Left ventricle myocardium superior (tissue), 1 donor: ENCODE measurements at places on chromosomes 3 and 15. TPM values are rescaled to one million over a fixed set of nuclear protein-coding genes. Genes with fewer than 3 reads are reported as not detected.
A peak's percentile ranks its signal among the peaks of the same experiment; 100 is the strongest.

DNA sequence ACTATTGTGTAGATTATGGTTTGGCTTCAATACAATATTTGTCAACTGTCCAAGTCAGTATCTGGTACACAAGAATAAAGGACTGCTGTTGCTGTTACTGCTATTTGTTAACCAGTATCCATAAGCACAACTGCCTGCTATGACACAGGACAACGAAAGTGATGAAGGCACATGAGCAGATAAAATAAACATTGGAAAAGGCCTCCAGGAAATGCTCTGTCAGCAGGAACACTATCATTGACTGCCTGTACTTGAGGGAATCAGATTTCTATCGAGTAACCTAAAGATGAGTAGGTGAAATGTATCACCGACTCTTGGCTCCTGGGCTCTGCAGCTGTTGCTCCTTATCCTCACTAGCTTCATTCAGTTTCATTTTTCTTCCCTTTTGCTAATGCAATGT lies 56.5 kb downstream of the FMN1 start:
- DNase-seq = no peak

- DNase-seq = no peak
These were observed 52.6 kb upstream of the CP start for GRCh38 chr3:149274220-149274619.

Gene HRG
- total RNA-seq = not detected

DNA sequence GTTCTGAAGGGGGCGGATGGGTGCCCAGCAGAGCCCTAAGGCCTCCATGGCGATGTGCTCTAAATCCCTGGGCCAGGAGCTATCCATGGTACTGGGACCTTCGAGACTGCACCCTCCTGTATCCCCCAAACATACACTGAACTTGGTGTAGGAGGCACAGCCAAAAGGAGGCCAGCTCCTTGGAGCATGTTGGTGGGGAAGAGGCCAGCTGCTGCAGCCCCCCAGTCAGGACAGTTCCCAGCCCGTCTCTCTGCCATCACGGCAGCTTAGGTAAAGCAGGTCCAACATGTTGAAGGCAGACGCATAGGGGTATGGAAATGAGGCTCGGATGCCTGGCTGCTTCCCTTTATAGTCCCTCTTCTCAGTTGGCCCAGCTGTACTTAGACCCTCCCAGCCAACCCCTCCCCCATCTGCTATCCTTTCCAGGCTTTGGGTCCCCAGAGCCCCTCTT lies 1.8 kb downstream of the CAMKV start:
- no peak for DNase-seq

DNA sequence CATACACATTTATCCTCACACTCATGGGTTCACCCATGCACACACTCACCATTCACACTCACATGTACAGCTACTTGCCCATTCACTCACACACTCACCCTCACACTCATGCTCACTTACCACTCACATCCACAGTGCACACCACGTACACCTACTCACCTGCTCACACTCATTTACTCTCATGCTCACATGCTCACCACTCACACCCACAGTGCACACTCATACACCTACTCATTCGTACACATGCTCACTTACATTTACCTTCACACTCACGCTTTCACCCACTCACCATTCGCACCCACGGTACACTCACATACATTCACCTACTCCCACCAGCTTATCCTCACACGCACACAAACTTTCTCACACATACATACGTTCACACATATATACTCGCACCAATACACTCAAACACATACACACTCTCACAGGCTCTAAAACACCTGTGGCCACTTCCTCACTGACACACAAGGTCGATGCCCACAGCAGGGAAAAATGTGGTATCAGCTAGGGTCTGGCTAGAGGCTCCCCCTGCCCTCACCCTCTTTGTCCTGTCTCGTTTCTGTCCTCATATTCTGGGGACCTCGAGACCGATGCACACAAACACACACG lies 46.0 kb downstream of the NUP210 start:
- DNase-seq = no peak

DNA sequence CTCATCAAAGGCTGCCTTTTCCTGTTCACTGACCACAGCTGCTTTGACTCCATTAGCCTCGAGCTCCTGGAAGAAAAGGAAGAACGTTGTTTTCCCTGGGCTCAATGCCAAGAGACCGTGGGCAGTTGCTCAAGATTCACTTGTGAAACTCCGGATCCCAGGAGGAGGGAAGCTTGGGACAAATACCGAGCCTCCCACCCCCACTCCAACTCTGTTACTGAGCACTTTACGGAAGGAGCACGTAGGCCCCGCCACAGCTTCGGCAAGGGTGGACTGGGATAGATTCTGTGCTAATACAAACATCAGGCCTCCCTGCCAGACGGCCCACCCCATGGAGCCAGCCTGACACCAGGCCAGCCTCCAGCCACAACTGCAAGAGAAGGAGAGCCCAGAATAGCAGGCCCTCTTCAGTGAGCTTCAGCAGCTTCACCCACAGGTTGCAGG lies 10.8 kb upstream of the FANCD2 start:
- peak; percentile 83 for DNase-seq

Gene SCG3
- total RNA-seq = not detected

DNA sequence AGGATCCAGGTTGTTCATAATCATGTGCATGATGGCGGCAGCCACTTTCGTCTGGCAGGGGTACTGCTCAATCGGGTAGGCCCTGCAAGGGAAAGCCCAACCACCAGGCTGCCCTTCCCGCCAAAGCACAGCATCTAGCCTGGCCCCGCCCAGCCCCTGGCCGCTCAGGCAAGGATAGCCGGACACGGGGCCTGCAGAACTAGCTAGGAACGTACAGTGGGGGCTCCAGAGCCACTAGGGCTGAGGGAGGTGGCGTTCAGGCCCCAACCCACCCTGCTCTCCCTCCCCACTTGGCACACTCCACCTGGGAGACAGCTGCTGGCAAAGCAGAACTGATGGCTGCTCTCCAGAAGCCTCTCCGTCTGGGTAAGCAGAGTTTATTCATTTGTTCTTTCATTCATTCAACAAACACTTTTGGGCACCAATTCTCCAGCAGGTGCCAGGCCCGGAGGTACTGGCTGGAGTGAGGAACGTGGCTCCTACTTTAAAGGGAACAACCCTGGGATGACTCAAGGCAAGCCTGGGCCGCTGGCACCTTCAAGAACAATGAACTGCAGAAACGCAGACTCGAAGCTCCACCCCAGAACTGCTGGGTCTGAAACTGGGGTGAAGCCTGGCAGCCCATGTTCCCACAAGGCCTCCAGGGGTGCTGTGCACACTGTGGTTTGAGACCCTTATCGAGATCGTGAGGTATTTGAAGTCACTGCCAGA lies 7.8 kb downstream of the UROC1 start:
- no peak for DNase-seq

DNA sequence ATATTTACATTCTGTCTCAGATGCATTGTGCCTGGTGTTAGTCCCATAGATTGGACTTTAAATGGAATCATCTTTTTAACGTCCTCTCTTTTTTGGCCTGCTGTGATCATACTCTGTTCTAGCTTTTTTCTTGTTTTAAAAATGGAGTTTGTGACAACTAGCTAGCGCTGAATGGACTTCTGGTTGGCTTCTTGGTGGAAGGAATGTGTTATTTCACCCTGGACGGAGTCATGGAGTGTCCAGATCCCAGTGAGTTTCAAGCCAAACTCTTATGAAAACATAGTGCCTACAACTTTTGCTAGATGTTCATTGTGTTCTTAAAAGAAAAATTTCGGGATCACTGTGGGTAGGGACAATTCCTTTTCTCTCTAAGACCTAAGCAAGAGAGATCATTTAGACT lies 192.6 kb downstream of the TCF12 start:
- no peak for DNase-seq

Gene PROK2
- total RNA-seq = 0.22 TPM

DNA sequence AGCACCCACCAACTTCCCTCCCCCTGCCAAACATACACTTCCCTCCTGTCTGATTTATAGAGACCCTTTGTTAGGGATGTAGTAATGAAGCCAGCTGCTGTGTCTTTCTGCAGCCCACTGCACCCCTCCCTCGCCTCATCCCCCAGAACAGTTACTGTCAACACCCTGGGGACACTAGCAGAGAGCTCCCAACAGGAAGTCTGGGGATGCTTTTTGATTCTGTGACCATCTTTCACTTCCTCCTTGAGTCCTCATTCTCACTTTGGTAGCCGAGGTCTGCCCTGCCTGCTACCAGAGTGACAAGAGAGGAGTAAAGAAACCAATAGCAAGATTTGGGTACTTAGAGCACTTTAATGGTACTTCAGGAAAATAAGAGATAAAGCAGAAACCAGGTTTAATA lies 201.6 kb downstream of the SATB1 start:
- DNase-seq = no peak

DNA sequence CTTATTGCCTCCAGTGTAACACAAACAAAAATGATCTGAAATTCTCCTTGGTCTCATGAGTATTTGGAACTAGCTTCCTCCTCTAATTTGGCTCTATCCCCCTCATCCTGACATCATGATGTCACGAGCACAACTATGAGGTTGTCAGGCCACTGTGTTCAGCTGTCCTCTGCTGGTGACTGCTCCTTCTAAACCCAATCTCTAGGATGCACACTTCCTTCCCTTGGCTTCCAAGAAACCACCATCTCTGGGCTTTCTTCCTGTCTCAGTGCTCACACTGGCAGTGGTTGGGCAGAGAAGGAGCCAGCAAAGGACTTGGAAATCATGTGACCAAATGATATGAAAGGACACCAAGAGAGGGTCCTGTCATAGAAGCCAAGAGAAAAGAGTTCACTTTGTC lies 30.7 kb upstream of the EIF1B start:
- no peak for DNase-seq

DNA sequence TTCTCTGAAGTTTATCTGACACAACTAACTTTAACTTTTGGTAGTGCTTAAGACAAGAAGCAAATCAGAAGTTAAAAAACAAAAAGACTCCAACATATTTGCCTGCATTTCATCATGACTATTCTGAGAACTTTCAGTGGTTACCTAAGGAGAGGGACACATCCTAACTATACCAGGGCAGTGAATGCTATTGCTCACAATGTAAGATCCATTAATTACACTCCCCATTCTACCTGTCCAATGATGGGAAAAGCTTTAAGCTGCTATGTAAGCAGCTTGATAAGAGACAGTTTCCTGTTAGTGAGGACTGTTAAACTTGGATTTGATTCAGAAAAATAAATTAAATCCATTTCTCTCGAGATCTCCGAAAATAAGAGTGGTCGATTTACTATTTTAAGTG lies 37.5 kb downstream of the SERPINI1 start:
- DNase-seq = no peak

DNA sequence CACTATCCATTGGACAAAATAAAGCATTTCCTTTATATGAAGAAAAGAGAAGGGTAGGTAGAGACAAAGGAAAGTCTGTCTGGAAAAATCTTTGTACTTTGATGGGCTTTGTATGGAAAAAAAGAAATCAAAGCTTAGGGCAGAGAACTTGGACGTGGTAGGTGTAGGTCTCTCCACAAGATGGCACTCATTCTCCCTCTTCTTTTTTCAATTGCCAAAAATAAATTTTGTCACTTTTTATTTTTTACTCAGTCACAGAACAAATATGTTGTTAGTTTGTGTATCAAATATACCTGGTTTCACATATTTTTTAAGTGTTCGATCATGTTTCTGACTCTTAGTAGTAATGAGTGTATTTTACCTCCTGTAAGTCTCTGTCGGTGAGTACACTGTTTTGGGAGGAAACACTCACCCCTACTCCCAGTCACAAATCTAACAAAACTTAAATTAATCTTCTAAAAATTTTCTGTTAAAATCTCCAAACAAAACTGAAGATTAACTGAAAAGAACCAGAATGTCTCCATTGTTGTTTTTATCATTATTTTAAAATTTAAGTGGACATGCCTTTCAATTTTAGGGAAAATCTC lies 415.8 kb upstream of the GOLIM4 start:
- DNase-seq = no peak

DNA sequence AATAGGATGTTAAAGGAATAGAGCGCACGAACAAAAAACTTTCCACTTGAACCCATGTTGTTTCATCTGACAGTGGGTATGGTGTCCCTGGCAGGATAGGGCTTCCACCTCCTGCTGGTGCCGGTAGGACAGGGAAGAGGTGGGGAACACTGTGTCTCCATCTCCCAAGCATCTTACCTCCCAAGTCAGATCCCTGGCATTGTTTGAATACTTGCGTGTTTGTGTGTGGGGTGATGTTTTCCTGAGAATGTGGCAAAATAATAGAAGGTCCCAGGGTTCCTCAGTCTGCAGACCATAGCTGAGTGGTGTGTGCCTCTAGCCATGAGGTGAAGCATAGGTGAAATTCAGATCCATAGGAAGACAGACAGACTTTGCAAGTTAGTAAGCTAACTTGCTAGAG lies 119.4 kb downstream of the IGF1R start:
- no peak for DNase-seq

Gene CHRFAM7A
- 1.3 TPM for total RNA-seq
